ENCODE measurements at places on chromosomes 4 and X.

DNA sequence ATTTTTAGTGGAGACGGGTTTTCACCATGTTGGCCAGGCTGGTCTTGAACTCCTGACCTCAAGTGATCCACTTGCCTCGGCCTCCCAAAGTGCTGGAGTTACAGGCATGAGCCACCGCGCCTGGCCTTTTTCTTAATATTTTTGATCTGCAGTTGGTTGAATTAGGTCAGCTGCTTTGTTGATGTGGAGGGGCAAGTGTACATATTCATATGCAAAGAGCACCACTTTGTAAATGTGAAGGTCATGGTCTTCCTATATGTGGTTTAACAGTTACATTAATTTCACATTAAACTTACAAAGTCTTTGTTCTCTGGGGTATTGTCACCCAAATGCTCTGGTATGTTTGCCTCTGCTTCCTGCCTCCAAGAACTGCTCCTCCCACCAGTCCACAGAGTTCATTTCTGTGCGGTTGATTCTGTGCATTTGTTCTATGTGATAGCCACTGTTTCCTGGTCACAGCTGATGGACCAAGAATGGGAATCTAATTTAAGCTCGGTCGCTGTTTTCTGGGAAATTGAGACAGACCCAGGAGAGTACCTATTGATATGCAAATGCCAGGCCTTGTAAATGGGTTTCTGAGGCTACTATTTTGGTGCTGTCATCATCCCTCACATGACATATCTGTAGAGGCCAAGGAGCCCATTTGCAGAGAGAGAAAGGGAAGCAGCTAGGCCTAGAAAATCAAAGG lies 26.9 kb upstream of the HPSE start:
- H3K36me3 ChIP-seq, result no peaks in the 10 kb centered on the region
- no peak overlapping the region for H3K27ac ChIP-seq
- no peaks in the 10 kb centered on the region for H3K27me3 ChIP-seq

GRCh38 chrX:13985697-13986435 lies 43.8 kb downstream of the GEMIN8 start:
- no peak for DNase-seq
- no peak overlapping the region for H3K27ac ChIP-seq
- no peak overlapping the region for H3K4me3 ChIP-seq
- H3K4me1 ChIP-seq, result no peaks in the 10 kb centered on the region

DNA sequence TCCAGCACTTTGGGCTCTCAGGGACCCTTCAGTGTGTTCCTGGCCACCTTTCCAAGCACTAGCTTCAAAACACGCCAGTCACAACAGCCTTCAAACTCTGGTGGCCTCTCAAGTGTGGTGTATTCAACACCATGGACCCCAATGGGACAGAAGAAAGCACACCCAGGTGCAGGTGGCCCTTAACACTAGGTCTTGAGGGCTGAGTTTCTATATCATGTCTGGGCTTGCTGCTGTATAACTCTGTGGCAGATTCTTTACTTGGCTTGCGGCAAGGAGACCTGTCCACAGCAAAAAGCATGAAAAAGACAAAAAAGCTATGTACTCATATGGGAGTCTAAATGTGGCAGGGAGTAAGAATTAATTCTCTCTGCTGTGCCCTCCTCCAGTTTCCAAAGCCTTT lies 23.1 kb downstream of the MSL3 start:
- no peak overlapping the region for H3K27ac ChIP-seq
- no peaks in the 10 kb centered on the region for H3K36me3 ChIP-seq
- DNase-seq, result no peak
- no peaks in the 10 kb centered on the region for H3K27me3 ChIP-seq
- no peak overlapping the region for H3K4me3 ChIP-seq
- no peaks in the 10 kb centered on the region for H3K4me1 ChIP-seq

GRCh38 chr4:8069102-8069752 lies 89.4 kb downstream of the ABLIM2 start:
- no peak overlapping the region for H3K4me3 ChIP-seq
- DNase-seq, result no peak
- no peaks in the 10 kb centered on the region for H3K36me3 ChIP-seq
- H3K27me3 ChIP-seq, result no peaks in the 10 kb centered on the region
- H3K4me1 ChIP-seq, result no peaks in the 10 kb centered on the region
- H3K27ac ChIP-seq, result no peak overlapping the region

DNA sequence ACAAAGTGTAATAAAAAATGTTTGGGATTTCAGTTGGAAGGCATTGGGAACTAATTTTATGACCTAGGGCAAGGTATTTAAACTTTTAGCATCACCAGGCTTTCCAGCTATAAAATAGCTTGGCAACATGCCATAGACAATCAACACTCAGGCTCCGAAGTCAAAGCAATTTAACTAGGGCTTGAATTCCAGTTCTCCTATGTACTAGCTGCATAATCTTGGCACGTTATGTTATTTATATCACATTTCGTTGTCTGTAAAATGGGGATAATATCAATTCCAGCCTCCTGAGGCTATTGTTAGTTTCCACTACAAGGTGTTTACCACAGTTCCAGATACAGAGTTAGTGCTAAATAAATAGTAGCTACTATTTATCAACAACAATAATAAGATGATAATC lies 78.8 kb downstream of the DMD start:
- H3K4me1 ChIP-seq, result no peaks in the 10 kb centered on the region
- H3K36me3 ChIP-seq, result no peaks in the 10 kb centered on the region
- DNase-seq, result no peak
- no peak overlapping the region for H3K4me3 ChIP-seq
- H3K27me3 ChIP-seq, result no peaks in the 10 kb centered on the region
- no peak overlapping the region for H3K27ac ChIP-seq

GRCh38 chr4:126627255-126627654 lies 1005.5 kb upstream of the INTU start:
- H3K27ac ChIP-seq, result no peak overlapping the region
- H3K4me1 ChIP-seq, result peaks cover 9% of the 10 kb centered on the region
- H3K27me3 ChIP-seq, result no peaks in the 10 kb centered on the region
- no peak for DNase-seq

DNA sequence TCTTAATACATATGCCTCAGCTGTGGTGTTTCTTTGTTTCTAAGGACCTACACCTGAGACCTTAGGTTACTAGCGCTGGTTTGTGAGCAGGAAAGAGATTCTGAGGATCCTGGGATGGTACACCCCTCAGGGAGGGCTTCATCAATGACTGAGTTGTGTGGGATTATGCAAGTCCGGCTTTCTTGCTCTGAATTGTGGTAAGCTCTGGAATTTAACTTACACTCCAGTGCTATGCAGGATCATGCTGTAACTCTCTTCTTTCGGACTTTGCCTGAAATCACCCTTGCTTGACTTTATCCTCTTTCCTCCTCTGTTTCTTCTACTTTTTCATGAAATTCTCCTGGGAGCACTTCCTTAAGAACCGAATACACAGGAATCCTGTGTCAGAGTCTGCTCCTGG lies 431.5 kb upstream of the BOD1L1 start:
- no peaks in the 10 kb centered on the region for H3K4me1 ChIP-seq
- no peaks in the 10 kb centered on the region for H3K27me3 ChIP-seq
- no peak overlapping the region for H3K4me3 ChIP-seq
- no peak for DNase-seq
- no peak overlapping the region for H3K27ac ChIP-seq

DNA sequence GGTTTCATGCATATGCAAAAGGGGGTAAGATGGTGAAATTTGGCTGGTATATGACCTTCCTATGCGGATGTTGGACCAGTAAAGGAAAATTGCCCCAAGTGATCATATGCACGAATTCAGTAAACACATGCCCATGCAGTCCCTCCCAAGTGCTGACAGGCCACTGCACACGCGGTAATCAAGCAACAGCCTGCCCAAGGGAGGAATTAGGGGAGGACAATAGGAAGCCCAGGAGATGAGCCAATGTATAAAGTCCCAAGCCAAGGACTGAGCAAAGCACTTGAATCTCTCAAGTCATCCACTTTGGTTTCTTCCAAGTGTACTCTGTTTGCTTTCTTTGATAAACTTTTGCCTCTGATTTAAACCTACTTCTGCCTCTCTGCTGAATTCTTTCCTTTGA lies 21.1 kb downstream of the MAGEB16 start:
- no peaks in the 10 kb centered on the region for H3K4me1 ChIP-seq
- H3K36me3 ChIP-seq, result no peaks in the 10 kb centered on the region
- no peaks in the 10 kb centered on the region for H3K27me3 ChIP-seq
- H3K4me3 ChIP-seq, result no peak overlapping the region
- no peak for DNase-seq

- no peak overlapping the region for H3K27ac ChIP-seq
- peaks cover 24% of the 10 kb centered on the region for H3K27me3 ChIP-seq
- no peaks in the 10 kb centered on the region for H3K36me3 ChIP-seq
- H3K4me3 ChIP-seq, result no peak overlapping the region
- peak; percentile 9 for DNase-seq
- H3K4me1 ChIP-seq, result peaks cover 15% of the 10 kb centered on the region
Measured at GRCh38 chr4:1575418-1576303, 108.5 kb downstream of the FAM53A start.

DNA sequence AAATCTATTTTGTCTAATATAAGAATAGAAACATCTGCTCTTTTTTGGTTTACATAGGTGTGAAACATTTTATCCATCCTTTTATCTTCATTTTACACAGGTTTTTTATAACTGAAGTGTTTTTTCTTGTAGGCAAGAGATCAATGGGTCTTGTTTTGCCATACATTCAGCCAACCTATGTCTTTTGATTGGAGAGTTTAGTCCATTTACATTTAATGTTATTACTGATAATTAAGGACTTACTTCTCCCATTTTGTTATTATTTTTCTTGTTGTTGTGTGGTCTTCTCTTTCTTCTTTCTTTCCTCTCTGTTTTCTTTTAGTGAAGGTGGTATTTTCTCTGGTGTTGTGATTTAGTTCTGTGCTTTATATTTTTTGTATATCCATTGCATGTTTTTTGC lies 785.3 kb downstream of the ARAP2 start:
- H3K36me3 ChIP-seq, result no peaks in the 10 kb centered on the region
- H3K4me3 ChIP-seq, result no peak overlapping the region
- no peak for DNase-seq
- no peaks in the 10 kb centered on the region for H3K27me3 ChIP-seq
